Trophoblast cell (in vitro differentiated cells and primary cell): ENCODE measurements at places on chromosomes 16 and 17.

GRCh38 chr16:15887283-15887682, 1.1 kb downstream of the CEP20 start:
- H3K4me3 ChIP-seq: no peak overlapping the region
- H3K27me3 ChIP-seq: no peaks in the 10 kb centered on the region
- peaks cover 4% of the 10 kb centered on the region for H3K36me3 ChIP-seq
- no peak for DNase-seq
- no peak overlapping the region for H3K27ac ChIP-seq

DNA sequence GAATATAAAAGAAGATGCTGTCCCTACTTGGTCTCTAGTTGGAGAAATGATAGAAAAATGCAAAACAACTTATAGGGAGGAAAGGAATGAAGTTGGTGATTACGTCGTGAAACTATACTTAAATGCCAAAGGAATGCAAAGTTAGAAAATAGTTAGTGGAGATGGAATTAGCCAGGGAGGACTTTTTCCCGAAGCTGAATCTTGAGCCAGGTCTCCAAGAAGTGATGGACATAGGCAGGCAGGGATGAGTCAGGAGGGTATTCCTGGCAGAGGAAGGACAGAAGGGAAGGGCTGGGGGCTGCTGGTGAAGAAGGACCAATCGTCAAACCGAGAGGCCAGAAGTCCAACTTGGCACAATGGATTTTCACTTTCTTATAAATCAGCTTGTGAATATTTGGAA, 1.8 kb downstream of the SNTB2 start:
- no peaks in the 10 kb centered on the region for H3K27me3 ChIP-seq
- peaks cover 2% of the 10 kb centered on the region for H3K4me1 ChIP-seq
- no peak overlapping the region for H3K4me3 ChIP-seq

DNA sequence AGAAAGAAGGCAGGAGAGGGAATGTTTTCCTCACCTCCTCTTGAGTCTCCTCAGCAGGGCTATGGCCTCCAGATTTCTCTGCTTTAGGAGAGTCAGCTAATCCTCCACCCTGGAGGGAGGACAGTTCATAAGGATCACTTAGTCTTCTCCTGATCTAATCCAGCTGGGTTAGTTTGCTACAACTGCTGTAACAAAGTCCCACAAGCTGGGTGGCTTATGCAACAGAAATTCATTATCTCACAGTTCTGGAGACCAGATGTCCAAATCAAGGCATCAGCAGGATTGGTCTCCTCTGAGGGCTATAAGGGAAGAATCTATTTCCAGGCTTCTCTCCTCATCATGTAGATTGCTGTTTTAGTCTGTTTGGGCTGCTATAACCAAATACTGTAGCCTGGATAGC, 40.6 kb upstream of the XYLT1 start:
- H3K27ac ChIP-seq: no peak overlapping the region
- no peaks in the 10 kb centered on the region for H3K27me3 ChIP-seq
- H3K36me3 ChIP-seq: no peaks in the 10 kb centered on the region

DNA sequence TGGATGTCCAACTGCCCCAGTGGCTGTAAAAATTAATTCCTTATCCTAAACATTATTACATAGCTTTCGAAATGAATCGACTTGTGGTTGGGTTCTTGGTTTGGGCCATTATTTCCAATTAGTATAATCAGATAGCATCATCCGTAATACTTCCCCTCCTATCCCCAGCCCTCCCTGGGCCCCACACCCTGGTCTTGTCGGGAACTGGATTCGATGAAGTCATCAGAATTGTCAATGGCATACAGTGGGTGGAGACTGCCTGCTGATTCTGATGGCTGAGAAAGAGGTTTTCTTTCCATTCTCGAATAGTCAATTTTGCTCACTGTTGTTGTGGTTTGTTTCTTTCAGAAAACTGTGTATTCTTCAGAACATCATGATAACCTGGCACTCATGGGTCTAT, 395.1 kb downstream of the SEC14L1 start:
- no peaks in the 10 kb centered on the region for H3K4me1 ChIP-seq
- no peaks in the 10 kb centered on the region for H3K27me3 ChIP-seq
- H3K36me3 ChIP-seq: no peaks in the 10 kb centered on the region
- H3K4me3 ChIP-seq: no peak overlapping the region
- H3K27ac ChIP-seq: no peak overlapping the region
- DNase-seq: no peak

GRCh38 chr16:69260506-69260905, 50.6 kb upstream of the VPS4A start:
- peaks cover 5% of the 10 kb centered on the region for H3K36me3 ChIP-seq
- H3K4me3 ChIP-seq: no peak overlapping the region
- no peak overlapping the region for H3K27ac ChIP-seq
- no peaks in the 10 kb centered on the region for H3K4me1 ChIP-seq

DNA sequence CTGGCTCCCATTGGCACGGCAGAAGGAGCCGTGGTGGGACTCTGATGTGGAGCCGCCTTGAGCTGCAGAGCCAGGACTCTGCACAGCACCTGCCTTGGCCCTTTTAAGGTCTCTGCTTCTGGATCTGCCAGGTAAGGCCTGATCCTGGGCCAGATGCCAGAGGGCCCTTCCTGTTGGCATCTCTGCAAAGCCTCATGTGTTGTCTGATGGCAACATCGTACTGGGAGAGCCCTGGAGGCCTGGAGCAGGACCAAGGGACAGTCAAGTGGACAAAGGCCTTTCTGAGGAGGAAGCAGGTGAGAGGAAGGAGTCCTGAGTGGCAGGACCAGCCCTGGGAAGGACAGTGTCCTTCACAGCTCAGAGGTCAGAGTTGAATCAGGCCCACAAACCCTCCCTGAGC, 26.1 kb downstream of the SOCS1 start:
- no peaks in the 10 kb centered on the region for H3K4me1 ChIP-seq
- no peaks in the 10 kb centered on the region for H3K36me3 ChIP-seq
- H3K4me3 ChIP-seq: no peak overlapping the region
- no peaks in the 10 kb centered on the region for H3K27me3 ChIP-seq
- DNase-seq: no peak

DNA sequence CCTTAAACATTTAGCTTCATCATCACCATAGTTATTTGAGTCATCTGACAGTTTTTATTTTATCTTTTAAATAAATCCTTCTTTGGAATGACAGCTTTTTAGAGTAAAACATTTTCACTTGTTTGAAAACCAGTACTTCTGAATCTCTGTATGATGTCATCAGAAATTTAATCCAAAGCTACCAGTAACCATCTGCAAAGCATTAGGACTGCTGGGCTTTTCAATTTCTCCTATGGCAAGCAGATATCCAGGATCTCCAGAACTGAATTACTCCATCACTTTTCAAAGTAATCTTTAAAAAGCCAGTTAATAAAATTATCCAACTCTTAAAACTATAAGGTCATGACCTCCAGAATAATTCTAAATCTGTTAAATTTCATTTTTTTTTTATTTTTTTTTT, 51.5 kb downstream of the CHCT1 start:
- DNase-seq: no peak
- no peaks in the 10 kb centered on the region for H3K27me3 ChIP-seq
- no peak overlapping the region for H3K4me3 ChIP-seq
- H3K27ac ChIP-seq: no peak overlapping the region
- no peaks in the 10 kb centered on the region for H3K4me1 ChIP-seq

GRCh38 chr16:79871906-79872305, 271.4 kb upstream of the MAF start:
- H3K36me3 ChIP-seq: no peaks in the 10 kb centered on the region
- no peak for DNase-seq
- no peak overlapping the region for H3K27ac ChIP-seq
- no peaks in the 10 kb centered on the region for H3K27me3 ChIP-seq
- no peak overlapping the region for H3K4me3 ChIP-seq

GRCh38 chr17:66379544-66379943, 77.1 kb downstream of the PRKCA start:
- H3K27ac ChIP-seq: no peak overlapping the region
- no peaks in the 10 kb centered on the region for H3K4me1 ChIP-seq
- no peak for DNase-seq

DNA sequence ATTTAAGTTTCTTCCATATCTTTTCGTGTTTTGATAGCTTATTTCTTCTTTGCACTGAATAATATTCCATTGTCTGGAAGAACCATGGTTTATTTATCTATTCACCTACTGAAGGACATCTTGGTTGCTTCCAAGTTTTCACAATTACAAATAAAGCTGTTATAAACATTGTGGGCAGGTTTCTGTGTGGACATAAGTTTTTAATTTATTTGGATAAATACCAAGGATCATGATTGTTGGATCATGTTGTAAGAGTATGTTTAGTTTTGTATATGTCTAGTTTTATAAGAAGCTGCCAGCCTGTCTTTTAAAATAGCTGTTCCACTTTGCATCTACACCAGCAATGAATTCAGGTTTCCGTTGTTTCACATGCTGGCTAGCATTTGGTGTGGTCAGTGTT, 339.4 kb downstream of the CDH11 start:
- no peak for DNase-seq
- no peak overlapping the region for H3K27ac ChIP-seq
- H3K4me1 ChIP-seq: no peaks in the 10 kb centered on the region
- no peaks in the 10 kb centered on the region for H3K36me3 ChIP-seq
- no peak overlapping the region for H3K4me3 ChIP-seq

DNA sequence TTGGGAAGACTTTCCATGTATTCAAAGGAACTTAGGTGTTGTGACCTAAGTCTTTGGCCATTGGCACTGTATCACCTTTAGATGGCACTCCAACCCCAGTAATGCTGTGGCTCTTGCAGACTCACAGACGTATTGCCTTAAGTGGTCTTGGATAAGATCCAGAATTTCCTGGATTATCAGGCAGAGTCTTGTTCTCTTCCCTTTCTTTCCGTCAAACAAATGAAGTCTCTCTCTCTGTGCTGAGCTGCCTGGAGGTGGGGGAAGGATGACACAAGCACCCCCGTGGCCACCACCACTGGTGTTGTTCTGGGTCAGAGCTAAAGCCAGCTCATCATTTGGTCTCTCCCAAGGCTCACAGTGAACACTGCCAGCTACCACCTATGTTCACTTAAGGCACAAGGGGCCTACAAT, 789.9 kb upstream of the KIF2B start:
- H3K4me3 ChIP-seq: no peak overlapping the region
- no peaks in the 10 kb centered on the region for H3K27me3 ChIP-seq
- DNase-seq: no peak

DNA sequence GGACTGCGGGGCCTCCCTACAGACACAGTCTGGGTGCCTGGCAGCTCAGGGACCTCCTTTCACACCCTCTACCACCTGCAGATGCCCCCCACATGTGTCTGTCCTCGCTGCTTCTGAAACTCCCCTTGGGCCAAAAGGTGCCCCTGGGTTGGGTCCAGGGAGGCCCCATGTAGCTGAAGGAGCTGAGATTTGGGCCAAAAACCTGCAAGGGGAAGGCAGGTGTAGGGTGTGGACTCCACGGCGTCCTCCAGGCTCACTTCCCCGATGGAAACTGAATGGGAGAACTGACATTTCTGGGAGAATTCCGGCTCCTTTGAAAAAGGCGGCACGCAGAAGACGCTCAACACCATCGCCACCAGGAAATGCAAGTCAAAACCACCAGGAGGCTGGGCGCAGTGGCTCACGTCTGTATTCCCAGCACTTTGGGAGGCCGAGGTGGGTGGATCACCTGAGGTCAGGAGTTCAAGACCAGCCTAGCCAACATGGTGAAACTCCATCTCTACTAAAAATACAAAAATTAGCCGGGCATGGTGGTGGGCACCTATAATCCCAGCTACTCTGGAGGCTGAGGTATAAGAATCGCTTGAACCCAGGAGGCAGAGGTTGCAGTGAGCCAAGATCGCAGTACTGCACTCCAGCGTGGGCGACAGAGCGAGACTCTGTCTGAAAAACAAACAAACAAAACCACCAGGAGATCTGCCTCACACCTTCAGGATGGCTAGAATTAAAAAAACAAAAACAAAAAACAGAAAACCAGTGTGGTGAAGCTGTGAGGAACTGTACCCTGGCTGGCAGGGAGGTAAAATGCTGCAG, 13.2 kb upstream of the BAIAP2 start:
- no peak overlapping the region for H3K27ac ChIP-seq
- no peaks in the 10 kb centered on the region for H3K27me3 ChIP-seq
- H3K4me3 ChIP-seq: no peak overlapping the region
- no peaks in the 10 kb centered on the region for H3K36me3 ChIP-seq
- DNase-seq: no peak
- H3K4me1 ChIP-seq: peaks cover 1% of the 10 kb centered on the region

DNA sequence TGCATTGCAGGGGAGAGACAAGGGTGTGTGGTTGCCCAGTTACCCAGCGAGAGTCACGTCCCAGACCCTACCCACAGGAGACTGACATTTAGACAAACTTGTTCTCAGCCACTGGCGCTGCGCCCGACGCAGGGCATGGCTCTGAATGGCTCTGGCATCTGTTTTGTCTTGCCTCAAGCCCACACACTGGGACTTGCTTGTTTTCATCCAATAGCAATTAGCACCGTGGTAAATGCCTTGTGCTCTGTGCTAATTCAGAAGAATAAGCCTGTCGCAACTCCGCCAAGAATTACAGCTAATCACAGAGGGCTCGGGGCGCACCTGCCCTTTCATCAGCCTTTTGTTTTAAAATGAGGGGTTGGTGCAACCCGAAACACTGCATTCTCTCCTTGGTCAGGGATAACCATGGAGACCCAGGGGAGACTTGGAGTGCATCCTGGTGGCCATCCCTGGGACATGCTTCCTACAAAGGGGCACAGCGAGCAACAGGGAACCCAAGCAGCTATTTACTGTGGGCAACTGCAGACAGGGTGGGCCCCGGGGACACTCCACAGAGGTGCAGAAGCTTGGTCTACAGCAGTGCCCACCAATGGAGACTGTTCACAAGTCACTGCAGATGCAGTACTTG, 220.6 kb upstream of the ZFHX3 start:
- no peak overlapping the region for H3K4me3 ChIP-seq
- no peak for DNase-seq
- no peaks in the 10 kb centered on the region for H3K27me3 ChIP-seq
- H3K4me1 ChIP-seq: no peaks in the 10 kb centered on the region

- peaks cover 22% of the 10 kb centered on the region for H3K27me3 ChIP-seq
- H3K4me1 ChIP-seq: peaks cover 10% of the 10 kb centered on the region
- H3K4me3 ChIP-seq: no peak overlapping the region
Observed at GRCh38 chr16:22814711-22815105, 746 bp downstream of the HS3ST2 start.

- no peaks in the 10 kb centered on the region for H3K4me1 ChIP-seq
- DNase-seq: peak; percentile 68
- peak overlapping the region; percentile 99 for H3K27ac ChIP-seq
- H3K27me3 ChIP-seq: no peaks in the 10 kb centered on the region
Observed at GRCh38 chr17:56592487-56593085, 913 bp upstream of the NOG start.

DNA sequence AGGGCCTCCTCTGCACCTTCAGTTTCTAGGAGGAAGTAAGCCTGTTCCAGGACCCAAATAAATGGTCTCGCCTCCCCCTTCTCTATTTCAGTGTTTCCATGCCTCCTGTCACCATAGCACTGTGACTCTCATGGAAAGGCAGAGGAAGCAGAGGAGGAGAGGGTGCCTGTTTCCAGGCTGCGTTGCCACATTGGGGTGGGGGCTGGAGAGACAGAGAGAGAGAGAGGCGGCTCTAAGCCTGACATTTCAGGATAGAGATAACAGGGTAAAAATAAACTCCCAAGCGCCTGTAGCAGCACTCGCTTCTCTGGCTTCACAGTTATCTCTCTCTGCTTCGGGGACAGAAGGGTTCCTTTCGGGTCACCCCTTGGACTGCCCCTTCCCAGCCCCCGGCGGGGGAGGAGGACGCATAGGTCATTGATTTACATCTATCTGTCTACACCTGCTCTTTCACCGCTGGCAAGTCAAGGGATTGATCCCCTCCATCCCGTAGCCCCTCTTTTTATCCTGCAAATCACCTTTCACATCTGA, 71.2 kb upstream of the MRTFB start:
- H3K27me3 ChIP-seq: no peaks in the 10 kb centered on the region
- H3K4me3 ChIP-seq: no peak overlapping the region
- H3K4me1 ChIP-seq: peaks cover 17% of the 10 kb centered on the region
- no peak overlapping the region for H3K27ac ChIP-seq
- DNase-seq: no peak
